ENCODE measurements at places on chromosomes 11 and 22. TPM values are rescaled to one million over a fixed set of nuclear protein-coding genes. Genes with fewer than 3 reads are reported as not detected.

DNA sequence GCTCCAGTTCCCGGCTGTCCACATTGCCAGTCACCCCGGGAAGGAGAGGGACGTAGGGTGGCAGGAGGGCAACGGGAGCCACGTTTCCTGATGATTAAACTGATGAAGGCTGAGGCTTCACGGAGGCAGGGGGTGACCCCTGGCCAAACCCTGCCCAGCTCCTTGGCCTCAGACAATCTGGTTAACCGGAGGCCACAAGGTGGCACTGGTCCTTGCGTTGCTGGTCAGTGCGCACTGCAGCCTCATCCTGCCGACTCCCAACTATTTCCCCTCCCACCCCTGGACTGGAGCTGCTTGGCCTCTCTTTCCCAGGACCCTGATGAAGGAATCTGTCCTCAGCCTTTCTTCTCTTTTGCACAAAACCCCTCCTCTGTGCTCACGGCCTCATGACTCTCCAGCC is 75.3 kb downstream of the PDE2A start:
- H3K27ac ChIP-seq = no peak overlapping the region
- H3K36me3 ChIP-seq = no peaks in the 10 kb centered on the region
- no peak overlapping the region for H3K4me3 ChIP-seq
- peaks cover 28% of the 10 kb centered on the region for H3K4me1 ChIP-seq

- peaks cover 16% of the 10 kb centered on the region for H3K4me1 ChIP-seq
- no peak for DNase-seq
- no peaks in the 10 kb centered on the region for H3K36me3 ChIP-seq
- H3K27me3 ChIP-seq = peaks cover 2% of the 10 kb centered on the region
These were observed 15.1 kb upstream of the OAF start for GRCh38 chr11:120195601-120196320.

DNA sequence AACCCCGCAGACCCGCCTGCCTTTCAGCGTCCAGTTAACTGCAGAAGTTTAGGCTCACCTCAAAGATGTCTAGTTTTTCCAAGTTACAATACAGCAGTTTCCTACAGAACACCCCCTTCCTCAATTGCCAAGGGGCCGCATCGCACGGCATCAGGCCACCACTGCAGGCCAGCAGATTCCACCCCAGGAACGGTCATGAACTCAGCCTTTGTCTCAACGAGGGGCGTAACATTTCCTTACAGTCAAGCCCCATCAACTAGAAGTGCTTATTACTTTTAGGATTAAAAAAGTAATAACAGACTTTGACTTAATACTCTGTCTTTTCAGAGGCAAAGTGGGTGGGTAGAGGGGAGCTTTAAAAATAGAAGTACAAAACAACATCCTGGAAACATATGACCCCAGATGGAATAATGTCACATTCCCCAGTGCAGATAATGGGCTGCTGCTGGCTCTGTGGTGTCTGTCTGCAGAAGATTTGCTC is 36.3 kb downstream of the PPP2R1B start:
- H3K27ac ChIP-seq = peak overlapping the region; percentile 12
- H3K27me3 ChIP-seq = peaks cover under 1% of the 10 kb centered on the region
- no peak for DNase-seq
- H3K36me3 ChIP-seq = no peaks in the 10 kb centered on the region

- DNase-seq = no peak
- H3K4me3 ChIP-seq = no peak overlapping the region
- no peaks in the 10 kb centered on the region for H3K36me3 ChIP-seq
- no peaks in the 10 kb centered on the region for H3K27me3 ChIP-seq
- no peak overlapping the region for H3K27ac ChIP-seq
- H3K4me1 ChIP-seq = no peaks in the 10 kb centered on the region
These were observed 9.4 kb downstream of the LRRC75B start for GRCh38 chr22:24583221-24584165.

DNA sequence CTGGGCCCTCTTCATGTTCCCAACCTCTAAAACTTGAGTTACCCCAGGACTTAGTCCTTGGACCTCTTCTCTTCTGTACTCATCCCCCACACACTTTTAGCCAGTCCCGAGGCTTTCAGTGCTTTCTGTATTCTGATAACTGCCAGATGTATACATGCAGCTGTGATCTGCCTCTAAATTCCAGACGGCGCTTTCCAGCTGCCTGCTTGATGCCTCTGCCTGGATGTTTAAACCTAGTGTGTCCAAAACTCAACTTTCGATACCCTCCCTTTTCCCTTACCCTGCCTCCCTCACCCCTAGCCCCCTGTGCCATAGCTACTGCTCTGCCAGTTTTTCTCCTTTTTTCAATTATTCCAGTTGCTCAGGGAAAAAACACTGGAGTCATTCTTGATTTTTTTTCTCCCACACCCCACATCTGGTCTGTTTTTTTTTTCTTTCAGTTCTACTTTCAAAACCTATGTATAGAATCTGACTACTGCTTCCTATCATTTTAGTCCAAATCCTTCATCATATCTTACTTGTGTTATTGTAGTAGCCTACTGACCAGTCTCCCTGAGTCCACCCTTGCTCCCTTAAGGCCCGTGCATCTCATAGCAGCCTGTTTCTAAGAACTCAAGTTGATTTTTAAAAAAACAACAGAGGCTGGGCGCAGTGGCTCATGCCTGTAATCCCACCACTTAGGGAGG is 32.9 kb upstream of the TECTA start:
- no peak for DNase-seq
- H3K4me3 ChIP-seq = no peak overlapping the region
- peaks cover 7% of the 10 kb centered on the region for H3K4me1 ChIP-seq
- no peak overlapping the region for H3K27ac ChIP-seq

DNA sequence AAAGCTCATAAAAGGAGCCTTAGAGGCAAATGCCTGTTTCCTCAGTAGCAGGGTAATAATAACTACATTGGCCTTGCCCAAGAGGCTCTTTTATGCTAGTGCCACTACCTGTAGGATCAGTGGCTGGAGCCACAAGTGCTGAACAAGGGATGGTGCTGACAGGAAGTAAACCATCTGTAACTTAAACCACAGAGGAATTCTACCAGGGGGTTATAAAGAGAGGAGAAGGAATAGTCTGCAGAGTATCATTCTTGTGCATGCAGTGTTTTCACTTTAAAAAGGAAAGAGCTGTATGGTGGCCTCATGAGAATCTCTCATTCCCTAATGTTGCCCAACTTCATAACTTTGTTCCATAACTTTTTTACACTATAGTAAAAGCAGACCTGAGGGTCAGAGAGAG is 168.1 kb downstream of the DBX1 start:
- no peak overlapping the region for H3K4me3 ChIP-seq
- H3K27ac ChIP-seq = no peak overlapping the region
- no peaks in the 10 kb centered on the region for H3K4me1 ChIP-seq
- peaks cover 11% of the 10 kb centered on the region for H3K36me3 ChIP-seq
- no peak for DNase-seq

DNA sequence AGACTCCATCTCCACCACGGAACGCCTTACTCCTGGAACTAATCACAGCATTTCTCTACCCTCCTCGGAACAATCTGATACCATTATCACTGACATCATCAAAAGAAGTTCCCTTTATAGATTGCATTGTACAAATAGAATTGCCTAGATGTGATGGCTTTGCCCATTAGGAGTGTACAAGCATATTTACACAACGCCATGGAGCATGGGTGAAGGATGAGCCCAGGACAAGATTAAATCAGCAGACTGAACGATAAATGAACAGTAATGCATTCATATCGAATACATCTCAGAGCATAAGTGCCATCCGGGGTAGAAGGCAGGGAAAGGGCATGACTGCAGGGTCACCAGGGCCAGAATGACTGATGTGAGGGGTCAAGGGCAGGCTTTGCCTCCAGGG is 57.3 kb downstream of the KIRREL3 start:
- H3K36me3 ChIP-seq = no peaks in the 10 kb centered on the region
- no peak overlapping the region for H3K27ac ChIP-seq
- no peak for DNase-seq
- peaks cover 2% of the 10 kb centered on the region for H3K4me1 ChIP-seq

The MPPED1 gene
- total RNA-seq = 0.37 TPM

The EWSR1 gene
- 355 TPM for total RNA-seq
